Stimulated activated naive CD4-positive, alpha-beta T cell treated with Interleukin-2 at 50 U/mL for 16 hours (primary cell): ENCODE measurements at places on chromosomes 7 and 10.
A peak's percentile ranks its signal among the peaks of the same experiment; 100 is the strongest.

GRCh38 chr7:17155529-17155928 lies 142.9 kb upstream of the AHR start:
- no peak for DNase-seq

DNA sequence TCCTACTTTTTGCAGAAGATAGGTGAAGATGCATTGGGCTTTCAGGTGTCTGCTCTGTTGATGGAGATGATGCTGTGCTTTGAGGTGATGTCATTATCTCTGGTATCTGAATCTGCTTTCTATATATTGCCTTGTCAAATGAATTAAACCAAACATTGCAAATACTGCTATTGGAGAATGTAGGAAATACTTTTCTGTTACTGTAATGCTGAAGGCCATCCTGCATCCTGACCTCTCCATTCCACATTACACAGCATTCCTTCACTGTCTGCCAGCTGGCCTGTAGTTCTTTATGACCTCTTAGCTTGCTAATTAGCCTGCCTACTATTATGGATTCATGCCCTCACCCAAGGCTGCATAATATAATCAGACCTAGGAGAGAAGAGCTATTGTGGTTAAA lies 73.2 kb downstream of the VCL start:
- no peak for DNase-seq

GRCh38 chr10:17234431-17234945 lies 6.4 kb downstream of the VIM start:
- no peak for DNase-seq

DNA sequence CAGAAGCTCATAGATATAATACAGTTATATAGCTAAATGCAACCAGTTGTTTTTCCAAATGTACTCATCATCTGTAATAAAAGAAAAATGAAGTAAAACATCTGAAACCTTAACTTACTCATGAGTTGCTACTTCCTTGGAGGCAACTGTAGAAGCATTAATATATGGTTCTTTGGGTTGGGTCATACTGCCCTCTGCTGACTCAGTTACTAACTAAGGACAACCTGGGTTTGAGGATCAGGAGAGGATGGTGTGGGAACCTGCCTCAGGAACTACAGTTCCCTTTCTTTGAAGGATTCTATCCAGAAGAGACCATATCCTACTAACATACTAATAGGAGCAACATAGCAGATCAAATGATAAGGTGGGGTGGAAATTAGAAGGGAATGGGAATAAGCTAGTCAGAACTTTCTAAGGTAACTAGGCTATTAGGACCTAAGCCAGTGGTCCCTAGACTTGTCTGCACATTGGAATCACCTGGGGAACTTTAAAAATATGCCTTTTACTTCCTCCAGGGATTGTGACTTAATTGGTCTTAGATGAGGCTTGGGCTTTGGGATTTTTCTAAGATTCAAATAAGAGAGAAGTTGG lies 20.7 kb downstream of the COX15 start:
- DNase-seq, result no peak

- DNase-seq, result peak; percentile 15
Observed at GRCh38 chr10:100508691-100509150, 10.9 kb downstream of the SEC31B start.

- DNase-seq, result no peak
Observed at GRCh38 chr10:804191-804781, 114.8 kb upstream of the DIP2C start.

DNA sequence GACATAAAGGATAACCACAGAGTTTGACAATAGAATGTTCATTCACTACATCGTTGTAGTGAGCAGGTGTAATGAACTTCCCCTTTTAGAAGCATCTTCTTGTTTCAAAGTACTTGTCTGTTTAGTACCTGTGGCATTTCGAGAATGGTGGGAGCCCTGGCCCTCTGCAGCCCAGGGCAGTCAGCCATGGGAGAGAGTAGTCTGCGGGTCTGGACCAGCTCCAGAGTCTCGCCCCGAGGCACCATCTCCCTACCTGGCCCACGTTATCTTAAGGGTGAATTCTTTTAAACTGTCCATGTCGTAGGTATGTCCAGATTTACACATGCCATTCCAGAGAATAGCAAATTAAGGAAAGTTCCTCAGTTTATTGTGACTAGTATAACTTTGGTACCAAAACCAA lies 99.7 kb downstream of the BMPR1A start:
- no peak for DNase-seq

DNA sequence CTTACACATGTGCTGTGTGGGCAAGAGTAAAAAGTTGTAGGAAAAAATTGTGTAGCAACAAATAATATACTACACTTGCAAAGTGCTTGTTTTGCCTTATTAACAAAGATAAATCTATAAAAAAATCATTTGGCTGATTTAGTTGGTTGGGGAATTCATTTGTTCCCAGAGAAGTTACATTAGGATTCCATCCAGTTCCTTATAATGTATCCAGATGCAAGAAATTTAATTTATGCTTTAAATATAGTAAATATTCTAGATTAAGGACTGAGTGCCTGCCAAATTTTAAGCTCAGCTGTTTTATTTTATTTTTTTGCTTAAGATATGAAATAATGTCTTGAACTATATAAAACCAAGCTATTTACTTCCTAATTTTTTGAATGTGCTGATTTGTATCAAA lies 1169.9 kb downstream of the NXPH1 start:
- DNase-seq, result no peak

DNA sequence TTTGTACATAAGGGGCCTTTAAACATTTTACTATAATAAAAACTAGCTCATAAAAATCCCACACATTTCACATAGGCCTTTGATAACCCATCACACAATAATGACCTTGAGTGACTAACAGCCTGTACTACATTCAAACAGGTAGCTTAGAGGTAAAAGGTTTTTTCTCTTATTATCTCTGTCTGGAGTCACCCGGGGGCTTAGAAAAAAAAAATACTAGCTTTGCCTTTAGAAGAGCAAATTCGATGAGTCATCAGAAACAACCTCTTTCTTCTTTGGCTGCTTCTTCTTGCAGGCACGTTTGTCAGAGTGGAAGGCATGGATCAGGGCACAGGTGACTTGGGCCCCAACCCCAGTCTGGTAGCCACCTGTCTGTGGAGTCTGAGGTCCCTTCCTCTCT lies 43.4 kb upstream of the ADO start:
- DNase-seq, result no peak

GRCh38 chr10:100863433-100863832 lies 49.3 kb upstream of the SLF2 start:
- no peak for DNase-seq

DNA sequence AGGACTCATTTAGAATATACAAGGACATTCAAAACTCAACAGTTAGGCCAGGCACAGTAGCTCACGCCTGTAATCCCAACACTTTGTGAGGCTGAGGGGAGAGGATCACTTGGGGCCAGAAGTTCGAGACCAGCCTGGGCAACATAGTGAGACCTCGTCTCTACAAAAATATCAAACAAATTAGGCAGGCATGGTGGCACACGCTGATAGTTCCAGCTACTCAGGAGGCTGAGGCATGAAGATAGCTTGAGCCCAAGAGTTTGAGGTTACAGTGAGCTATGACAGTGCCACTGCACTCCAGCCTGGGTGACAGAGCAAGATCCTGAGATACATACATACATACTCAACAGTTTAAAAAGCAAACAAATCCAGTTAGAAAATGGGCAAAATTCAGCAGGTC lies 44.9 kb downstream of the GNA12 start:
- DNase-seq, result no peak

GRCh38 chr10:75084834-75085384 lies 26.5 kb upstream of the SAMD8 start:
- no peak for DNase-seq

- DNase-seq, result no peak
Observed at GRCh38 chr7:26853788-26854393, 10.5 kb downstream of the SKAP2 start.

GRCh38 chr7:65448816-65449504 lies 75.3 kb downstream of the ZNF92 start:
- no peak for DNase-seq

DNA sequence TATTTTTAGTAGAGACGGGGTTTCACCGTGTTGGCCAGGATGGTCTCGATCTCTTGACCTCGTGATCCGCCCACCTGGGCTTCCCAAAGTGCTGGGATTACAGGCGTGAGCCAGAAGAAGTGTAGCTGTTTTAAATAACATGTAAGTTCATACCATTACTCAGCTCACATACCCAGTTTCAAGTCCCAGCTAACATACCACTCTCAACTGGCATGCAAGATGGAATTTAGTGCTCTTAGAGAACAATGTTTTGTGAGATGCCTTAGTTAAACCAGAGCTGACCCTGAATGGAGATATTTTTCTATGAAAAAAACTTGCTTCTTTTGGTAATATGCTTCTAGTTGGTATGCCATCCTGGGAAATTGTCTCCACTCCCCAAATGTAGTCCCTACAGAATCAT lies 37.3 kb downstream of the HBP1 start:
- no peak for DNase-seq

- DNase-seq, result no peak
Observed at GRCh38 chr10:6400331-6400730, 179.7 kb downstream of the PRKCQ start.

DNA sequence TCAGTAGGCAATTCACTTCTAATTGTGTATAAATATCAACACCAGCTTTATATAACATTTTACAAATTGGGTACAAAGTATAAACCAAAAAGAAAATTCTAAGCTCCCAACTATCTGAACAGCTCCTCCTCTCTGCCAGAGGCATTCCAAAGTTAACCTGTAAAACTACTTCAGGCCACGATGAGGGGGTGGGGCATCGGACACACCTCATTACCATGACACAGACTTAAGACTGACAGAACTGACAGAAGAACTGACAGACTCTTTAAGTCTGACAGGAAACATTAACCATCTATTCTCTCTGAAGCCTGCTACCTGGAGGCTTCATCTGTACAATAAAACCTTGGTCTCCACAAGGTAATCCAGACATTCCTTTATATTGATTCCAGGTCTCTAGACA lies 12.3 kb downstream of the ESYT2 start:
- no peak for DNase-seq

GRCh38 chr10:85851325-85851724 lies 515.3 kb downstream of the GRID1 start:
- no peak for DNase-seq

DNA sequence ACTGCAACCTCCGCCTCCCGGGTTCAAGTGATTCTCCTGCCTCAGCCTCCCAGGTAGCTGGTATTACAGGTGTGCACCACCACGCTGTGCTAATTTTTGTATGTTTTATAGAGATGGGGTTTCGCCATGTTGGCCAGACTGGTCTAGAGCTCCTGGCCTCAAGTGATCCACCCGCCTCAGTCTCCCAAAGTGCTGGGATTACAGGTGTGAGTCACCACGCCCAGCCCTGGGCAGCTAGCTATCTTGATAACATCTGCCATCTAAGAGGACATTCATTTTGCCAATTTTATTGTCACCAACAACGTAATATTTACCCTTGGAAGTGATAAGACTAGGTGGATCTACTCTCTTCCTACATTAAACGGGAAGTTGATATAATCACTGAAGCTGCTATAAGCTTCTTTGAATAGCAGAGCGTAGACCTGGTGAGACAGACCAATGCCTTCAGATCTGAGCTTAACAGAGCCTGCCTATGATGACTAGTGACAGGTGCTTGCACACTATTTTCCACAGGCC lies 39.7 kb upstream of the SLC35B4 start:
- DNase-seq, result no peak

- DNase-seq, result no peak
Observed at GRCh38 chr7:153331427-153331826, 571.9 kb downstream of the ACTR3B start.

GRCh38 chr10:73925539-73925938 lies 14.6 kb downstream of the PLAU start:
- no peak for DNase-seq

DNA sequence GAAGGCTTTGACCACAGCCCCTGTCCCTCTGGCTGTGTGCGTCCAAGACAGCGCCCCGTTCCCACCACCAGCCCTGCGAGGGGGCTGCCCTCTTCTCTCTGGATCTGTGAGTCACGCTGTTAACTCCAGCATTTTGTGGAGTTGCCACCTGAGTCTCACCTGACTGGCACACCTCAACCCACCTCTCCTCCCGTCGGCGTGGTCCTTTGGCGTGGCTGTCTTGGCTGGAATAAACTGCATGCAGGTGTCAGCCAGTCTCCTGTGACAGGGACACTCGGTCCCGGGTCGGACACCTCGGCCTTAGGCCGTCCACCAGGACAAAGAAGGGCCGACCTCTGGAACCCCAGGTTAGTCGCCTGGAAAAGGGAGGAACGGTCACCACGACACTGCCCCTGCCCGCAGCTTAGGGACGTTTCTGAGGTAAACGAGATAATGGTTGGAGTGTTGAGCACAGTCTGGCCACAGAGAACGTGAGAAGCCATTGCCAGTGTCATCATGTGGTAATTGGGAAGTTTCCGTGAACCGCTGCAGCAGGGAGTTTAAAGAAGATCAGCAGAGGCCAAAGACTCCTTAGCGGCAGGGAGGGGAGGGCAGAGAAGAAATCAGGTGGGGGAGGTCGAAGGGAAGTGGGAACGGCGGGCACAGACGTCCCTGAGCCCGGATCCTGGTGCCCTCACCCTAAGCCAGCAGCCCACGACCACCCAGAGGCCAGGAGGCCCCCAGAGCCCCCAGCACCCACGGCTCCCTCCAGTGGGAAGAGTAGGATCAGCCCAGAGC lies 73.6 kb upstream of the FAM20C start:
- DNase-seq, result no peak

- no peak for DNase-seq
Observed at GRCh38 chr10:16814012-16814411, 3.2 kb downstream of the RSU1 start.

GRCh38 chr7:24877790-24878311 lies 102.1 kb downstream of the OSBPL3 start:
- DNase-seq, result peak; percentile 26

GRCh38 chr10:7233259-7233991 lies 177.4 kb downstream of the SFMBT2 start:
- DNase-seq, result no peak

DNA sequence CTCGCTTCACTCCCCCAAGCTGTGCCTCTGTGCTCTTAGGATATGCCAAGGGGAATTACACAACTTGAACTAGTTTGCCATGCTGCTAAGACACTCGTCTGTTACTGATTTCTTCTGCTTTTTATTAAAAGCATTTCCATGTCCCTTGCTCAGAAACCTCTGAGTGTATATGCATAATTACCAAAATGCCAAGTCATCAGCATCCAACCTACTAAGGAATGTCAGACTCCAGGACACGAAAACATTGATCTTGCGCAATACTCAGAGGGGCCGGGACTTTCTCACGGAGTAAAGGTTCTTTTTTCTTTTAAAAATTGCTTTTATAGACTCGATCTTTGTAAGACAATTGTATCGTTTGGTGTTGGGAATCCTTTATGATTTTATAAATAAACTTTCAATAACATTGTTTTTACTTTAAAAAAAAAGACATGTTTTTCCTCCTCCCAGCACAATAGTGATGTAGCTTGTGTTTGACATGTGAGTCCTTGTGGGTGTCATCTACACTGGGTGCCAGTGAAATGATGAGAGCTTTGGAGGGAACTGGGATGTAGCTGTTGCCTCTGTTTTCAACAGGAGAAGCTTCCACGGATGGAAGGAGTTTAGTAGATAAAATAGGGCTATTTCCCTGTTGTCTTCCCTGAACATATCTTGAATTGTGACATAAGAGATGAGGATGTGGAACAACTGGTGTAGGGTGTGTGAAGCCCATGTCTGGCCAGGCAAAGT lies 43.6 kb downstream of the CNNM1 start:
- no peak for DNase-seq
